ENCODE measurements at places on chromosomes 3 and 15.

- peak; percentile 74 for DNase-seq
Observed at GRCh38 chr15:31489801-31490646, 163.4 kb downstream of the KLF13 start.

GRCh38 chr3:66418475-66418931 lies 82.3 kb downstream of the LRIG1 start:
- no peak for DNase-seq

GRCh38 chr15:64340355-64340754 lies 15.6 kb downstream of the CSNK1G1 start:
- no peak for DNase-seq

GRCh38 chr15:36609793-36610192 lies 30.4 kb downstream of the CDIN1 start:
- no peak for DNase-seq

DNA sequence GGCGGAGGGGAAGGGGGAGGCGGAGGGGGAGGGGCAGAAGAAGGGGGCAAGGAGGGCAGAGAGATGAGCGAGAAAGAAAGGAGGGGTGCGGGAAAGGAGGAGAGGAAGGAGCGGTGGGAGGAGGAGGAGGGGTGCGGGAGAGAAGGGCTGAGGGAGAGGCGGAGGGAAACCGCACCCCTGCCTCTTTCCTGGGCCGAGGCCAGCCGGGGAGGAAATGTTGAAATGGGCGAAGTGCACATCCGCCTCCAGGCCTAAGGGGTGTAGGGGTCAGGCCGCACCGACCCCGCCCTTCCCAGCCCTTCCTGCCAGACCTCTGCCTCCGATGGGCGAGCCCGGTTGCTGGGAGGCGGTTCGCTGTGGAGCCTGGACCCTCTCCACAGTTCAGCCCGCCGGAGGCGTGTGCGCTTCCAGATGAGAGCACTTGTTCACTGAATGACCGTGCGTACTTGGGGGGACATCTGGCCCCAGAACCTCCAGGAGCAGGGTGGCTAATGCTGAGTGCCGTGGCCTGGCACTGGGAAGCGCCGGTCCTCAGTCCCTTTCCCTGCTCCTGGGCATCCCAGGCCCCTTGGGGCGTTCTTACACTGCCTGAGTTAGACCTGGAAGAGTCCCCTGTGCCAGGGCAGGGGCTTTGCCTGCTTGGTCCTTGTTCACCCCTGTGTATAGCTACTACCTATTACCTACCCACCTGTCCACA lies 110.3 kb upstream of the KLF13 start:
- DNase-seq, result peak; percentile 97

Measured in suppressor macrophage (primary cell).